ENCODE measurements at places on chromosomes 12 and 14.

GRCh38 chr12:89280833-89281538 is 71.3 kb downstream of the DUSP6 start:
- no peaks in the 10 kb centered on the region for H3K27me3 ChIP-seq
- H3K36me3 ChIP-seq, result no peaks in the 10 kb centered on the region
- H3K27ac ChIP-seq, result peak overlapping the region; percentile 94
- no peak overlapping the region for H3K4me3 ChIP-seq
- peaks cover 35% of the 10 kb centered on the region for H3K4me1 ChIP-seq

DNA sequence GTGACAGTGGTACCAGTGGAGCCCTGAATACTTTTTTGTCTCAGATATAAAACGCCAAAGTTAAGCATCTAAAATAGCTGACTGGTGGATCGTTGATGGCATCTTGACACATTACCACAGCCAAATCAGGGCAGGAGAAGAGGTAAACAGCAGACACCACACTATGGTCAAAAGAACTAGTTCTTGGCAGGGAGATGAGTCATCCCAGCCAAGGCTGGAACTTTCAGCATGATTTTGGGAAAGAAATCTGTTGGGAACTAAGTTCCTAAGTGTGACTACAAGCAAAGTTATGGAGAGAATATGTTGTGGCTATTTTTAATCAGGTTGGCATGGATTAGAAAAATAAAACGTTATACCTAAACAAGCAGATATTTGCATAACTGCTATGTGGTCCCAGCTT is 36.9 kb downstream of the LGR5 start:
- peak overlapping the region; percentile 61 for H3K27ac ChIP-seq
- H3K4me3 ChIP-seq, result peak overlapping the region; percentile 47
- peaks cover 60% of the 10 kb centered on the region for H3K4me1 ChIP-seq
- no peak for DNase-seq
- no peaks in the 10 kb centered on the region for H3K27me3 ChIP-seq

GRCh38 chr12:101414533-101415119 is 7.1 kb upstream of the ARL1 start:
- no peaks in the 10 kb centered on the region for H3K36me3 ChIP-seq
- peaks cover 26% of the 10 kb centered on the region for H3K27me3 ChIP-seq
- peak; percentile 21 for DNase-seq
- H3K4me3 ChIP-seq, result no peak overlapping the region

DNA sequence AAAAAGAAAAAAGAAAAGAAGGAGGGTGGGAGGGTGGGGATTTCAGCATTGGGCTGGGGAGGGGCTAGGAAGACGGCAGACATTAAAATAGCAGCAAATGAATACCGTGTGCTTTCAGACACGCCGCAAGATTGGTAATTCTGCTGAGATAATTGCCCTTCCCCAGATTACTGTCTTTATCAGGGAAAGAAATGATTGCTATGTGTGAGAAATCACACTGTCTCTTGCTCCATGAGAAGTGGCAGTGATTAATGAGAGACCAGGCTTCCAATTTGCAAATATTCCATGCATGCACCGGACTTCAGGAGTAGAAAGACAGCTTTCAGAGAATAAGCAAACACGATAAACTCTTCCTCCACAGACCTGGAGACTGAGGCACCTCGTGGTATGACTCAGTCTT is 7.6 kb upstream of the KCNA5 start:
- no peaks in the 10 kb centered on the region for H3K36me3 ChIP-seq
- no peak overlapping the region for H3K4me3 ChIP-seq
- peaks cover 35% of the 10 kb centered on the region for H3K27me3 ChIP-seq
- peaks cover 19% of the 10 kb centered on the region for H3K4me1 ChIP-seq

DNA sequence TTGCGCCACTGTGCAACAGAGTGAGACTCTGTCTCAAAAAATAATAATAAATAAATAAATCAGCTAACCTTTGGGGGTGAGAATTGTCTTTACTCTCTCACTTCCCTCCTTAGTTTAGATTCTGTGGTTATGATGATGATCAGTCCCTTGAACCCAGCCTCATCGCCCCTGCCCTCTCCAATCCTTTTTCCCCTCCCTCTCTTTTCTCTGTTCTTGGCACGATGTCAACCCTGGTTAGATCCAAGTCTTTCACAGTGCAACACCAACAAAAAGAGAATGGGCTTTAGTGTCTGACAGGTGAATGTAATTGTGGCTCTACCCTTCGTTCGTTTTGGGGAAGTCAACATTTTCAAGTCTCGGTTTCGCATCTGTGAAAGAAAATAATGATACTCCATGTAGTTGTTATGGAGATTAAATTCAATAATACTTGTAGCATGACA is 59.0 kb downstream of the NTN4 start:
- no peak overlapping the region for H3K27ac ChIP-seq
- no peak overlapping the region for H3K4me3 ChIP-seq
- peaks cover 11% of the 10 kb centered on the region for H3K4me1 ChIP-seq

DNA sequence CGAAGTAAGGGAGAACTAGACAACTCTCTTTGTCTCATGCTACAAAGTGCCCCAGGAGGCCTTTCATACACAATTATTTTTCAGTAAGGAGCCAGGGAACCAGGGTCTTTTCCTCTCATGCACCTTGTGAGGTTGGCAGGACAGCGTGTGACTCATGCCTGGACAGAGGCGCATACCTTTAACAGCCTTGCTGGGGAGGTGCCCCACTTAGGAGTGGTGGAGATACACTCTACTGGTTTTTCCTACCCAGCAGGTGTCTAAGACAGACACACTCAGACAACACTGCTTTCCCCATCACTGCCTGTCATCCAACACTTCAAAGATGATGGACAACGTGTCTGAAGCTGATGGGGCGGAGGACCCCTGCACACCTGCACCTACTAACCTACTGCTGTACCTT is 49.1 kb downstream of the B4GALNT3 start:
- no peaks in the 10 kb centered on the region for H3K36me3 ChIP-seq
- no peak for DNase-seq
- peaks cover 29% of the 10 kb centered on the region for H3K4me1 ChIP-seq

DNA sequence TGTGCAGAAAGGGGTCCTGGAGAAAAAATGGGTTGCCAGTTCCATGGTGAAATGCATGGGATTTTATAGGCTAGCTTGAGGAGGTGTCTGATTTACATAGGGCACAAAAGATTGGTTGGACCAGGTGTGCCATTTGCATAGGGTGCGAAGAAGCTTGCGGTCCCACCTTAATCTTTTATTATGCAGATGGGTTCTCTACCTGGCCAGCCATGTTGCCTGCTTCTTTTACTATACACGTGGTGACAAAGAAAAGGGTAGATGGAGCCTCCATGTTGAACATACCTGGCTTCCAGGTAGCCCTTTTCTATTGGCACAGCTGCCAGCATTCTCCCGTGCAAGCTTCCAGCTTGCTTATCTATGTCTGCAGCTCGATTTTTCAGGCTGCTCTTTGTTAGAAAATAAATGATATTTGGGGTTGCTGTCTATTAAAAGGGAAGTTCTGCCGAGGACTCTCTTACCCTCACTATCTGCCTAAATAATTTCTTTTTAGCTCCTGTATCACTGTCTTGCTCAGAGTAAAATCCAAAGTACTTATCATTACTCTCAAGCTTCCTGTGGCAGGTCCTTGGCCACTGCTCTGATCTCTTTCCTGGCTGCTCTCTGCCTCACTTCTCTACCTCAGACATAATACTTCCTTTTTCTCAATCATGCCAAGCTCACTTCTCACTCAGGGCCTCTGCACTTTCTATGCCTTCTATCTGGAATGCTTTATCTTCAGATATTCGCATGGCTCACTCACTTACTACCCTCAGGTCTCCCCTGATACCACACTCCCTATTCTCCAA is 216.0 kb upstream of the DAAM1 start:
- no peaks in the 10 kb centered on the region for H3K36me3 ChIP-seq
- H3K27ac ChIP-seq, result no peak overlapping the region
- no peak overlapping the region for H3K4me3 ChIP-seq

GRCh38 chr12:120367924-120368788 is 808 bp downstream of the MSI1 start:
- H3K27me3 ChIP-seq, result peaks cover 29% of the 10 kb centered on the region
- peak; percentile 52 for DNase-seq
- peak overlapping the region; percentile 92 for H3K4me3 ChIP-seq
- H3K36me3 ChIP-seq, result peaks cover 30% of the 10 kb centered on the region

GRCh38 chr14:74554742-74555362 is 57.2 kb downstream of the LTBP2 start:
- H3K27me3 ChIP-seq, result peaks cover 15% of the 10 kb centered on the region
- no peak for DNase-seq
- H3K27ac ChIP-seq, result peak overlapping the region; percentile 21
- H3K4me1 ChIP-seq, result peaks cover 24% of the 10 kb centered on the region

- no peak overlapping the region for H3K4me3 ChIP-seq
- peaks cover 9% of the 10 kb centered on the region for H3K27me3 ChIP-seq
- H3K4me1 ChIP-seq, result no peaks in the 10 kb centered on the region
- H3K36me3 ChIP-seq, result no peaks in the 10 kb centered on the region
- no peak for DNase-seq
- no peak overlapping the region for H3K27ac ChIP-seq
Measured at GRCh38 chr12:125201940-125202339, 136.7 kb downstream of the AACS start.

- no peak overlapping the region for H3K27ac ChIP-seq
- no peak for DNase-seq
- no peaks in the 10 kb centered on the region for H3K36me3 ChIP-seq
- H3K4me3 ChIP-seq, result no peak overlapping the region
- H3K4me1 ChIP-seq, result no peaks in the 10 kb centered on the region
Measured at GRCh38 chr12:14810953-14811483, 3.0 kb downstream of the SMCO3 start.

DNA sequence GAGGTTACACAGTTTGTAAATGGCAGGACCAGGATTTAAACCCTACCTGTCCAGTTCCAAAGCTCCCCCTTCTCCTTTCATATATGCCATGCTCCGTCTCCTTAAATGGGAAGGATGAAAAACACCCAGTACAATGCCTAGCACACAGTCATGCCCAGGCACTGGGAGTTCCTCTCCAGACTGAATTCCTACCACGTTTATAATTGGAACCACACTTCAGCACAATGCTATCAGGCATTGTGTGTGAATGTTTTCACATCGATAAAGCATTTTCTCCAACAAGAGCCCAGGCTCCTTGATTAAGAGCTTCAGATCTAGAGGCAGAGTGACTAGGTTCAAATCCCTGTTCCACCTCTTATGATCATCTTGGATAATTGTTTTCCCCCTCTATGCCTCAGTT is 2.7 kb upstream of the NUAK1 start:
- H3K4me3 ChIP-seq, result peak overlapping the region; percentile 77
- H3K36me3 ChIP-seq, result no peaks in the 10 kb centered on the region

GRCh38 chr14:49766839-49767238 is 1.1 kb upstream of the KLHDC2 start:
- peaks cover 40% of the 10 kb centered on the region for H3K4me1 ChIP-seq
- DNase-seq, result no peak
- peak overlapping the region; percentile 94 for H3K4me3 ChIP-seq

DNA sequence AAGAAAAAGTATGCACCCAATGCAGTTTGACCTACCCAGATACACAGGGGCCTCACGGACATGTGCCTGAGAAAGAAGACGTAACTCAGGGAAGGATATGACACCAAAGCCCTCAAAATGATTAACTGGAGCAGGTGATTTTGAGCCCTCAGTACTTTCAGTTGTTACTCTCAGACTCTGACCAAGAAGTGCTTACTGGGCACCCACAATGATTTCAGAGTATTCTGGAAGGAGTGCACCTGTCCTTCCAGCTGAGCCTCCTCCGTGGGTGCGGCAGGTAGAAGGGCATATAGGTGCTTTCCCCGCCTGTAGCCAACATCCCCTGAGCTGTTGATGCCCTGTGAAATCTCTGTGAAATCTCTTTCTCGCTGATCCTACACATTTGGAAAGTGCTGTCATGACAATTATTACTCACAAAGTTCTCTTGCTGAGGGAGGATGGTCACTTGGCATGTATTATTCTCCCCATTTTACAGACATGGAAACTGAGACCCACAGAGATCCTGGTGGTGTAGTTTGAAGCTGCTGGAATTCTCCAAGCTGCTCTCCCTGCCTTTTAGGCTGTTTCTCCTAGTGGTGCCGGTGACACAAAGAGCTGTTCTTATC is 154.3 kb upstream of the CCND2 start:
- no peak overlapping the region for H3K27ac ChIP-seq
- H3K4me3 ChIP-seq, result no peak overlapping the region
- DNase-seq, result no peak
- no peaks in the 10 kb centered on the region for H3K36me3 ChIP-seq

DNA sequence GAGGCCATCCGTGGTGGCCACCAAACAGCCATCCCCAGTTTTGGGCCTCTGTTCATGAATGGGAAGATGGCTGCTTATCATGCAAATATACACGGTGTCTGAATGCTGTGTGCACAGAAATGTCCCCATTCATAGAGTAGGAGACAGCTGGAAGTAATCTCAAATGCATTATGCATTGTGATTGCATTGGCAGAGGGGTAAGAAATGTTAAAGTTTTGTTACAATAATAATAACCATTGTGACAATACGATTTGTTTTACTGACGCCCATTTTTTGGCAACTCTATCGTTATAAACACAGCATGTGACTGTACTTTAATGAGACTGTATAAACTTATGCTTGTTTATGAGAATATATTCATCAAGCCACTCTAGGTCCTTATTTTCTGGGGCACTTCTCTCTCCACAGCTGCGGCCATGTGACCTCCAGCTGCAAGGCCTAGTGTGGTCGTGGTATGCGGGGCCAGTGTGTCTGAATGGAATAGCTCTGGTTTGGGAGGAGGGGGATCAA is 474.3 kb downstream of the VRK1 start:
- no peak for DNase-seq
- peaks cover 4% of the 10 kb centered on the region for H3K4me1 ChIP-seq
- H3K27me3 ChIP-seq, result peaks cover 7% of the 10 kb centered on the region

DNA sequence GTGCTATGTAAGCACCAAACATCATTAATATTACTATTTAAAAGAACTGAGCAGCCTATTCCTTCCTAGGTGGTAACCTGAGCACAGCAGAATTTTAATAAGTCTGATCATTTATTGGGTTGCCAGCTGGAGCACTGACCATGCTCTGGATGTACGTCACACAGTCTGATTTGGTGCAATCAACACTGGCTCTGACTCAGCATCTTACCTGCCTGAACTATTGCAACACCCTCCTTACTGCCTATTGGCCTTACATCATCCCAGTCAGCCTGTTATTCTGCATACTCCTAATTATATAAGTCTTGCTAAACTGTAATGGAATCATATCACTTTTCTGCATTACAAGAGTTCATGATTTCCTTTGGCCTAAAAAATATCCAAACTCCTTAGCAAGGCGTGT is 149.7 kb downstream of the PTPRO start:
- no peak for DNase-seq
- no peaks in the 10 kb centered on the region for H3K27me3 ChIP-seq
- H3K4me3 ChIP-seq, result no peak overlapping the region
- H3K4me1 ChIP-seq, result peaks cover 22% of the 10 kb centered on the region

DNA sequence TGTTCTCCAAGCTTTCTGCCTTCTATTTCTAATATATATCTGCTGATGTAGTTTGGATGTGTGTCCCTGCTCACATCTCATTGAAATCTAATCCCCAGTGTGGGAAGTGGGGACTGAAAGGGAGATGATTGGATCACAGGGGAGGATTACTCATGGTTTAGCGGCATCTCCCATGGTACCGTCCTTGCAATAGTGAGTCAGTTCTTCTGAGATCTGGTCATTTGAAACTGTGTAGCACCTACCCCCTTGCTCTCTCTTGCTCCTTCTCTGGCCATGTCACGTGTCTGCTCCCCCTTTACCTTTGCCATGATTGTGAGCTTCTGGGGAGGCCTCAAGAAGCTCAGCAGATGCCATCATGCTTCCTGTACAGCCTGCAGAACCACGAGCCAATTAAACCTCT is 26.2 kb upstream of the ALX1 start:
- DNase-seq, result no peak
- no peaks in the 10 kb centered on the region for H3K27me3 ChIP-seq
- no peaks in the 10 kb centered on the region for H3K4me1 ChIP-seq
- no peaks in the 10 kb centered on the region for H3K36me3 ChIP-seq

- H3K27ac ChIP-seq, result no peak overlapping the region
- no peaks in the 10 kb centered on the region for H3K4me1 ChIP-seq
- H3K36me3 ChIP-seq, result peaks cover 4% of the 10 kb centered on the region
- peaks cover 25% of the 10 kb centered on the region for H3K27me3 ChIP-seq
Measured at GRCh38 chr12:452667-453210, 7.0 kb upstream of the B4GALNT3 start.

Measured in nephron progenitor cell (in vitro differentiated cells).